Substantia nigra (tissue), 51 donors: ENCODE measurements at places on chromosomes 3 and 15.
A peak's percentile ranks its signal among the peaks of the same experiment; 100 is the strongest.

DNA sequence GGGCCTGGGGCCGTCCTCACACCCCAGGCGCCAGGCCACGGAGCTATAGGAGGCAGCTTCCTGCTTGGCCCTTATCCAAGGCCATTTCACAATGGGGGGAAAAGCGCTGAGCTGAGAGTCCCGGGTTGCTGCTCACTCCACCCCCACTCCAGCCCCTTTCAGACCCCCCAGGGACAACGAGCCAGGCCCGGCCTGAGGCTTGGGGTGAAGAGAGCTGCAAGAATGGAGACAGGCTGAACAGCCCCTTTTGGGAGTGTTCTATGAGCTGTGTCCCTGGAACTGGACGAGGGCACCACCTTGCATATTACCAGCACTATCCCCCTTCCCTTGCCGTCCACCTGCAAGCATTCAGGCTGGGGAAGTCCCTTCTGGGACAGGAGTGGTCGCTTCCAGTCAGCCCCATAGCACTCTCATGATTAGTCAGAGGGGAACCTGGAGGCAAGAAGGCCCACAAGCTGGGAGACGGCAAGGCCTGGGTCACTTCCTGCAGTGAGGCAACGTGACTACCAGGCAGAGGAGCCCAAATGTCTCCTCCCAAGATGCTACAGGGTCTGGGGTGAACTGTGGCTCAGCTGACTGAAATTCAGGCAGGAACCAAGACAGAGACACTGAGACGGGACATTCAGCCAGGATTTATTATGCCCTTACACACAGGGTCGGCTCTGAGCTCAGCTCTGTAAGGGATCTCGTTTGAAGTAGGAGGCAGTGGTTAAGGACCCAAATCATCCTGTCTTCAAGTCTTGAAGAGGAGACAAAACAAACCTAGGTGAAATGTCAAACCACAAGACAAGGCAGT is 8.6 kb upstream of the SRP14 start:
- peak; percentile 21 for DNase-seq

GRCh38 chr3:196967412-196968232 is 1.0 kb downstream of the PIGZ start:
- no peak for DNase-seq

- no peak for DNase-seq
Measured at GRCh38 chr3:50314342-50314741, 8.2 kb downstream of the HYAL2 start.

DNA sequence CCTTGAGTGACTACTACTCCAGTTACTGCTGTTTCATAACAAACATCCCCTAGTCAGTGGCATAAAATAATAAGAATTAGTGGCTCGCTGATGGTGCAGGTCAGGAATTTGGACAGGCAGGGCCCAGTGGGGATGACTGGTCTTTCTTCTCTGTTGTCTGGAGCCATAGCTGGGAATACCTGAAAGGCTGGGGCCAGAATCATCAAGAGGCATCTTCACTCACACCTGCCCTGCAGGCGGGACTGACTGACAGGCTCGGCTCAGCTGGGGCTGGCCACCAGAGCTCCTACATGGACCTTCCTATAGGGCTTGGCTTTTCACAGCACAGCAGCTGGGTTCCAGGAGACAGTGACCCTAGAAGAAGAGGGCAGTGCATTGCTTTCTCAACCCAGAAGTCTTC is 148.8 kb upstream of the ATP10A start:
- no peak for DNase-seq

- no peak for DNase-seq
Measured at GRCh38 chr3:144073698-144074097, 102.1 kb downstream of the DIPK2A start.

GRCh38 chr3:177350121-177350520 is 152.8 kb upstream of the TBL1XR1 start:
- no peak for DNase-seq

- DNase-seq, result no peak
Measured at GRCh38 chr15:84033793-84034553, 201.6 kb upstream of the GOLGA6L4 start.

GRCh38 chr15:69609176-69609575 is 156.6 kb downstream of the RPLP1 start:
- no peak for DNase-seq
